ENCODE measurements at places on chromosomes 4 and X.

GRCh38 chr4:21848021-21848420 lies 100.6 kb downstream of the KCNIP4 start:
- DNase-seq: no peak

DNA sequence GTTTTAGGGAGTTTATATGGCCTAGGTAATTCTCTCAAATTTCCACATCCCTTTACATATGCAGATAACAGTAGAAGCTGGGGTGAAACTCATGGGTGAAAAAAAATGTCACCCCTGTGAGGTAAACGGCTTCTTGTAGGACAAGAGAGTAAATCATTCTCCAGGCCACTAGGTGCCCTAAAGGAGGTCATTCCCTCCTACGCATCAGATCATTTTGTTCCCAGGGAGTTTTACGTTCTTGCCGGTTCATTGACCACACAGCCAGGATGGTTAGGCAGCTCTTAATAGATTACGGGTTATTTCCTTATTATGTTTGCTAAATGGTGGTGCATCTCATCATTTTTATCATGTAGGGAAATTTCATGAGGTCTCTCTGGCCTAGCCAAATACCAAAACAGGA lies 225.8 kb upstream of the NOCT start:
- DNase-seq: no peak

DNA sequence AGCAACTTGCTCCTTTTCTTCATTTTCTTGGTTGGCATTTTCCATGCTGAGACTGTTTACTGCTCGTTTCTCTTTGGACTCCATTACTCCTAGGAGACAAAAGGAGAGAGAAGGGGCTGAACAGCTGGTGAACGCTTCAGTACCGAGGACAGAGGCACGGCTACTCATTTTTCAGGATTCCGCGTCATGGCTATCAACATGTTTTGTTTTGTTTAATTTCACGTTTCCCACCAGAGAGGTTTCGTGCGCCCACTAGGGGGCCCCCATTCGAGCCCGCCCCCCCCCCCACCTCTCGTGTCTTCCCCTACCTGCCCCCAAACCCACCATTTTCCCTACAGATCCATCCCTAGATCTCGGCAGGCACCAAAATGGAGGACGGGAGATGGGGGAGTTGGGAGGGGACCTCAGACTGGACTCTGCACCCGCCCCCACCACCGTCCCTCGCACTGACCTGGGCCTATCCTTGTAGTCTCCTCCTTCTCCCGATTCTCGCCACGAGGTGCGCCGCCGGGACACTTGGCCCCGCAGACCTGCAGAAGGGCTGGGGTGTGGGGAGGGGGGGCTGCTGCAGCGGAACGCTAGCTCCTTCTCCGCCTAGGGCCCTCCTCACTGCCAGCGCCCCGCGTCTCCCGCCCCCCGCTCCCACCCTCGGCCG lies 653 bp downstream of the BEX1 start:
- DNase-seq: no peak

- no peak for DNase-seq
Measured at GRCh38 chr4:108140328-108140727, 28.4 kb downstream of the LEF1 start.

GRCh38 chrX:131477498-131477897 lies 66.4 kb upstream of the OR13H1 start:
- no peak for DNase-seq

DNA sequence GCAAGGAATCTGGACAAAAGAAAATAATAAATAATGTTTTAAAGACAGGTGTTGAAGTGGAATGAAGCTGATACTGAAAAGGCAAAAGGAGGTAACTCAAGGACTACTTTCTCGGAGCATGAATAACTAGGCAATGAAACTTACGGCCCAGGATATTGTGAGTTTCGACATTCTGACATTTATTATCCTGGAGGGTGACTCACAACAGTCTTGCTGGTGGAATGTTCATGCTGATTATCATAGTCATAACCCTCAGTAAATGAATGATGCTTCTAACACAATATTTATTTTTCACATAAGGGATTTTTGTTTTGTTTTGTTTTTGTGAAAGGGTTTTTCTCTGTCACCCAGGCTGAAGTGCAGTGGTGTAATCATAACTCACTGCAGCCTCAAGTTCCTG lies 147.0 kb upstream of the HPGD start:
- no peak for DNase-seq

GRCh38 chrX:80022363-80023031 lies 7.9 kb downstream of the TBX22 start:
- no peak for DNase-seq

DNA sequence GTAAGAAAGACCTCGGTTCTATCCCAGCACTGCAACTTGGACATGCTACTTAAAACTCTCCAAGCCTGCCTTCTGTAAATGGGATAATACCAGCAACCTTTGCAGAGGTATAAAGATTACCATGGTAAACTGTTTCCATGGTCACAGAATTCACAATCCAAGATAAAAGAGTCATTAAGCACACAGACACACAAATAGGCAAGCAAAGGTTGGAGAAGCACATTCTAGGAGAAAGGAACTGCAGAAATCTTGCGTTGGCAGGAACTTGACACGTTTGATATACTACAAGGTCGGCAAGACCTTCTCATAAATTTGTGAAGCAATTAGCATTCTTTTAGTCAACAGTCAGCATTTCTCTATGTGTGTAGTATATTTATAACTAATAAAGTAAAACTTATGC lies 12.3 kb upstream of the CHRNA9 start:
- no peak for DNase-seq

DNA sequence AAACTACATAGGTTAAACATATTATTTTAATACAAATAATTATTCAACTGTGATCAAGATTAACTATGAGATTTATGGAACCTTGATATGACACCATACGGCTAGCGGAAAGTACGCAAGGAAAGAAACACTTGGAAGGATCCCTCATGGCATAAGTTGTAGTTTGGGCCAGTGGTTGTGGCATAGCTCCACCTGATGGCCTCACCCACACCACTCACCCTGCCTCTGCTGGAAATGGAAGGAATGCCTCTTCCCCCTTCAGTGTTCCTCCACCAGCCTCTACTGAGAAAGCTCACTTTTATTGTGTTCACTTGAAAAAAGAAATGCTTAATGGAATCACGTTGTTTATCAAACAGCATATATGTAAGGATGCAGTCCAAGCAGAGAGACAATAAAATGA lies 86.4 kb downstream of the BMP15 start:
- DNase-seq: no peak

- DNase-seq: no peak
Measured at GRCh38 chrX:44470816-44471215, 71.8 kb downstream of the FUNDC1 start.

GRCh38 chrX:18297251-18297650 lies 57.2 kb downstream of the SCML2 start:
- no peak for DNase-seq

DNA sequence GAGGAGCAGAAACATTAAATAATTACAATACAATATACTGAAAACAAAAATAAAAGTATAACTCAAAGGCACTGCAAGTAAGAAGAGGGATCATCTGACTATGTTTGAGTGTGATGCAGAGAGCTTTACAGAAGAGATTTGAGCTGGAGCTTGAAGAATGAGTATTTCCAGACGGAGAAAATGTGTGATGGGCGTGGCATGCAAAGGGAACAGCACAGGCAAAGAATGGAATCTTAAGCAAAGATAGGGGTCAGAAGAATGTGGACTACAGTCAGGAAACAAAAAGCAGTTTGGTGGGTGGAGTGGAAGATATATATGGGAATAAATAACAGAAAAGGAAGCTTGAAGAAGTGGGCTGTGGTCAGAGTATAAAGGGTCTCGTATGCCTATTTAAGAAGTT lies 45.5 kb downstream of the OPHN1 start:
- DNase-seq: no peak

DNA sequence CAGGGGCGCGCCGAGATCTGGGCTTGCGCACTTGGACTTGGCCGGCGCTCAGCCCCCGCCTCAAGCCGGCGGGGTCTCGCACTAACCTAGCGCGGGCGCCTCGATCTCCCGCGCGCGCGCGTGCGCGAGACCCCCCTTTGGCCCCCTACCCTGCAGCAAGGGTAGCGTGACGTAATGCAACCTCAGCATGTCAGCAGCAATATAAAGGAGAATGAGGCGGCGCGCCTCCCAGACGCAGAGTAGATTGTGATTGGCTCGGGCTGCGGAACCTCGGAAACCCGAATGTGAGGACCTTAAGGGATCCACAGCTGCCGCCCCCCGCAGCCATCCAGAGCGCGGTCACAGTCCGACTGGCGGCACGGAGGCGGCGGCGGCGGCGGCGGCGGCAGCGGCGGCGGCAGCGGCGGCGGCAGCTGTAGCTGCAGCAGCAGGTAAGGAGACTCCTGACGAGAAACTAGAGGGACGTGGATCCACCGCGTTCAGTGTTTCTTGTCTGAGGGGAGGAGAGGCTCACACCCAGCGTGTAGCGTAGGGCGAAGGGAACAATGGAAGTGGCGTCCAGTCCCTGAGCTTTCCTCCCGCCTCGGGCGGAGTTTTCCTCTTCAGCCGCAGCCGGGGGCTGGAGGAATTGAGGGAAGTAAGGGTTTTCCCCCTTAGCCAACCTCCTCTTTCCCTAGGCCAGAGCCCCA lies at the start of the genes SATL1 and ZNF711:
Gene SATL1 (minus strand): TSS at position 19 of the 689 bp plus-strand sequence. CDS start 134,811 bp downstream, outside the sequence.
Gene ZNF711 (plus strand): TSS at position 231 of the 689 bp plus-strand sequence. CDS start 3,582 bp downstream, outside the sequence.
- no peak for DNase-seq

Measured in stimulated activated CD4-positive, alpha-beta T cell treated with anti-CD3 and anti-CD28 coated beads, Interleukin-1b, Interleukin-23, amount 100 ng/mL, for 1 hour (primary cell).